ENCODE measurements at places on chromosomes 1 and 21.
A peak's percentile ranks its signal among the peaks of the same experiment; 100 is the strongest.

GRCh38 chr1:84078108-84078841, 65.8 kb upstream of the PRKACB start:
- H3K27ac ChIP-seq = peak overlapping the region; percentile 84
- no peaks in the 10 kb centered on the region for H3K27me3 ChIP-seq
- H3K4me3 ChIP-seq = peak overlapping the region; percentile 81
- DNase-seq = no peak
- H3K36me3 ChIP-seq = no peaks in the 10 kb centered on the region
- peaks cover 25% of the 10 kb centered on the region for H3K4me1 ChIP-seq

- DNase-seq = no peak
- H3K27me3 ChIP-seq = peaks cover 10% of the 10 kb centered on the region
- no peaks in the 10 kb centered on the region for H3K36me3 ChIP-seq
- no peaks in the 10 kb centered on the region for H3K4me1 ChIP-seq
- no peak overlapping the region for H3K27ac ChIP-seq
Measured at GRCh38 chr1:103779932-103780331, 30.2 kb downstream of the AMY1C start.

- H3K4me3 ChIP-seq = no peak overlapping the region
- peaks cover 6% of the 10 kb centered on the region for H3K4me1 ChIP-seq
- no peak overlapping the region for H3K27ac ChIP-seq
- no peaks in the 10 kb centered on the region for H3K36me3 ChIP-seq
- DNase-seq = no peak
- no peaks in the 10 kb centered on the region for H3K27me3 ChIP-seq
Measured at GRCh38 chr1:43277116-43277876, 7.5 kb downstream of the TMEM125 start.

DNA sequence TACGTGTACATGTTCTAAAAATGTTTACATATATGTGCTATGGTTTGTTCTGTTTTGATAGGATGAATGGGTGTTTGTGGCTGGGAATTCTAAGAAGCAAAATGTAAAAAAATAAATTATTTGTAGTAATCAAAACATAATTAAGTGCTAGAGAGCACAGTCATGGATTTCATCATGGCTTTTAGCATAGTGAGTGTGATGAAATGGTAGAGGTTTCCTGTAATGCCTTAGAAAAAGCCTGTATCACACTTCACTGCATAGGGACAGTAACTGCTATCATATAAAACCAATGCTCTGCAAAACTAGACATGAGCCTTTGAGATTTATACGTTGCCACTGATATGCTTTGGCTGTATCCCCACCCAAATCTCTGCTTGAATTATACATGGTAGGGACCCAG, 99.8 kb downstream of the PTGER3 start:
- H3K27me3 ChIP-seq = no peaks in the 10 kb centered on the region
- DNase-seq = no peak
- H3K4me3 ChIP-seq = no peak overlapping the region
- H3K36me3 ChIP-seq = no peaks in the 10 kb centered on the region
- H3K4me1 ChIP-seq = no peaks in the 10 kb centered on the region

GRCh38 chr1:118881751-118882150, 106.4 kb downstream of the TBX15 start:
- DNase-seq = no peak
- no peak overlapping the region for H3K27ac ChIP-seq
- H3K4me1 ChIP-seq = no peaks in the 10 kb centered on the region
- H3K27me3 ChIP-seq = no peaks in the 10 kb centered on the region
- no peak overlapping the region for H3K4me3 ChIP-seq

- H3K4me1 ChIP-seq = peaks cover 43% of the 10 kb centered on the region
- H3K27ac ChIP-seq = no peak overlapping the region
- H3K27me3 ChIP-seq = no peaks in the 10 kb centered on the region
- H3K36me3 ChIP-seq = no peaks in the 10 kb centered on the region
- H3K4me3 ChIP-seq = no peak overlapping the region
Measured at GRCh38 chr1:15756143-15757015, 2.2 kb upstream of the FBLIM1 start.

DNA sequence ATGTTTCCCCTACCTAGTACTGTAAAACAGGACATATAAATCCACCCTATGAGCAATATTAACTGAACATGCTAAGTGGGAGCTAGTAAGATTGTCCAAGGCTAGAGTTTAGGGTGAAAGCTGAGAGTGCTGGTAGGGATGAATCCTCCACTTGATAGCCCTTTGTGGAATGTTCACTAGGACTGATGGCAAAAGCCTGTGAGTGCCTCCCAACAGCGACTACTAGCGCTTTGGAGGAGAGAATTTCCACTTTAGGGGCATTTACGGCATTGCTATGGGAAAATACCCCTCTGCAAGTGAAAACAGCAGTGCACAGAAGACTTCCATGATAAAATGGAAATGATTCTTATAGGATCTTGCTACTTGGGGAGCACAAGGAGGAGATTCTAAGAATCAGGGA, 35.9 kb downstream of the CFHR5 start:
- H3K27ac ChIP-seq = no peak overlapping the region
- H3K36me3 ChIP-seq = no peaks in the 10 kb centered on the region
- DNase-seq = no peak
- no peak overlapping the region for H3K4me3 ChIP-seq

- peaks cover 59% of the 10 kb centered on the region for H3K4me1 ChIP-seq
- no peak overlapping the region for H3K4me3 ChIP-seq
- H3K27ac ChIP-seq = peak overlapping the region; percentile 94
- H3K36me3 ChIP-seq = peaks cover 73% of the 10 kb centered on the region
Measured at GRCh38 chr1:201792534-201793305, 36.2 kb upstream of the IPO9 start.
